ENCODE measurements at places on chromosomes 6 and 20. TPM values are rescaled to one million over a fixed set of nuclear protein-coding genes. Genes with fewer than 3 reads are reported as not detected.

The PGC gene
- not detected for total RNA-seq

GRCh38 chr20:63009988-63010769 lies 3.4 kb upstream of the BHLHE23 start:
- H3K36me3 ChIP-seq, result no peaks in the 10 kb centered on the region
- peak overlapping the region; percentile 41 for H3K4me3 ChIP-seq
- H3K27me3 ChIP-seq, result peaks cover 41% of the 10 kb centered on the region
- peak; percentile 69 for DNase-seq
- H3K27ac ChIP-seq, result no peak overlapping the region

- H3K4me3 ChIP-seq, result no peak overlapping the region
- no peaks in the 10 kb centered on the region for H3K4me1 ChIP-seq
- H3K27me3 ChIP-seq, result no peaks in the 10 kb centered on the region
- H3K36me3 ChIP-seq, result no peaks in the 10 kb centered on the region
Observed at GRCh38 chr6:159252955-159253508, 83.8 kb downstream of the FNDC1 start.

DNA sequence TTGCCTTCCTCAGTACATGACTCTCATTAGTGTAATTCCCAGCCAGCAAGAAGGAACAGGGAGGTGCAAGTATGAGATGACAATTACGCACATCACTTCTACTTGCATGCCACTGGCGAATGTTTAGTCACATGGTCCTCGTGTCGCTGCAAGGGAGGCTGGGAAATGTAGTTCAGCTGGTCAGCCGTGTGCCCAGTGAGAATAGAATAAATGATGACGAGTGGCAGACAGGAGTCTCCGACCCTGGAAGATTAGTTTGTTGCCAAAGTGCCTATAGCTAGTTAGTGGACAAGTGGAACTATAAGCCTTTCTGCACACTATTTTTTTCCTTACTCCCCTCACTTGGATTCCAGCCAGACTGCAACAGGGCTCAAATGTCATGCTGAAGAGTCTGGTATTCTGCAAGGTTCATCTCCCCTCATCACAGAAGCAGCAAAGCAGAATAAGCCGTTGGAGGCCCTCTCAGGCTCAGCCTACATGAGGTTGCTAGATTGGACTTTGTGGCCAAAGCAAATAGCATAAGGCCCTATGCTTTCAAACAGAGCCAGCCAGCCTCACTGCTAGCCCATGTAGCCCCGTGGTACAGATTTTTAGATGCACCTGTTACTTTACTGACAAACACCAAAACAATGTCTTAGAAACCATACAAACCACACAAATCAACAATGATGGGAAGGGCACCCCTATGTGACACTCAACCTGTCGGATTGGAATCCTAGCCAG lies 9.7 kb downstream of the LINC00237 start:
- H3K4me3 ChIP-seq, result no peak overlapping the region
- H3K4me1 ChIP-seq, result peaks cover 27% of the 10 kb centered on the region
- DNase-seq, result no peak
- peaks cover 82% of the 10 kb centered on the region for H3K27me3 ChIP-seq

DNA sequence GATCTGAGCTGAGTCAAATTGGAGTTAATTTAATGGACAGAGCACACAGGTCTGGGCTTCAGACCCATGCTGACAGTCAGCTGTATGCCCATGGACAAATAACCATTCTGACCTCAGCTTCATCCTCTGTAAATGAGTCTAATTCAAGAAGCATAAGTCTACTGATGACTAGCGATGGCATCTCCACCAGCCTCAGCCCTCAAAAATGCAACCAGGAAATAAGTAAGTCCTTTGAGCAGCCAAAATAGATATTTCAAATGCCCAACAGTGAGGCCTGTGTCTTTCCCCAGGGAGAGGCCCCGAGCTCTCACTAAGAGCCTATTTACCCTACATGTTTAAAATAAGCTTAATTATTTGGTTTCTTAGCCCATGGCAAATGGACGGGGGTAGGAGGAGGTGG lies 114.2 kb upstream of the MTHFD1L start:
- DNase-seq, result no peak
- H3K36me3 ChIP-seq, result no peaks in the 10 kb centered on the region
- H3K4me3 ChIP-seq, result no peak overlapping the region

- no peaks in the 10 kb centered on the region for H3K36me3 ChIP-seq
- no peak overlapping the region for H3K4me3 ChIP-seq
- no peak for DNase-seq
- peaks cover 4% of the 10 kb centered on the region for H3K4me1 ChIP-seq
Observed at GRCh38 chr6:89527634-89528033, 94.7 kb downstream of the ANKRD6 start.

The EBF4 gene
- 4.2 TPM for total RNA-seq

The PRSS16 gene
- 0.98 TPM for total RNA-seq

The RCAN2 gene
- total RNA-seq, result not detected

GRCh38 chr6:16730738-16731477 lies 30.4 kb downstream of the ATXN1 start:
- DNase-seq, result no peak
- peak overlapping the region; percentile 21 for H3K4me3 ChIP-seq
- H3K36me3 ChIP-seq, result no peaks in the 10 kb centered on the region
- peaks cover 27% of the 10 kb centered on the region for H3K4me1 ChIP-seq
- H3K27me3 ChIP-seq, result no peaks in the 10 kb centered on the region
- no peak overlapping the region for H3K27ac ChIP-seq

DNA sequence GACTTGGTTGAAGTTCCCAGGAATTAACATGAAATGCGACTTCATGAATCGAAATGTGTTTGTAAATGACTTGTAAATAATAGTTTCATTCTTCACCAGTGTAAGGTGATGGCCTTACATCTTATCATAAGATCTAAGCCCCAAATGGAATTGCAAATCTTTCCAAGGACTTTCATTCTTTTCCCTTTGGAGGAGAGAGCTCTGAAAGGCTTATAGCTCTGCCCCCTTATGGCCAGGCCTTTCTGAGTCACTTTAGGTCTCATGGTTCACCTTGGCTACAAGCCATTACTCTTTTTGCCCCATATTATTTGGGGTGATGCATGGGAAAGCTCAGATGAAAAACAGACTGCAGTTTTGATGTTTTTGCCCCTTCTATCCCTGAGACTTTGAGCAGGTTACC lies 209.1 kb upstream of the BMP2 start:
- no peak for DNase-seq
- H3K27ac ChIP-seq, result no peak overlapping the region
- no peak overlapping the region for H3K4me3 ChIP-seq
- no peaks in the 10 kb centered on the region for H3K4me1 ChIP-seq

GRCh38 chr6:8940356-8940755 lies 505.0 kb upstream of the SLC35B3 start:
- H3K27me3 ChIP-seq, result no peaks in the 10 kb centered on the region
- no peak overlapping the region for H3K27ac ChIP-seq
- no peak for DNase-seq
- H3K4me1 ChIP-seq, result no peaks in the 10 kb centered on the region
- no peaks in the 10 kb centered on the region for H3K36me3 ChIP-seq

DNA sequence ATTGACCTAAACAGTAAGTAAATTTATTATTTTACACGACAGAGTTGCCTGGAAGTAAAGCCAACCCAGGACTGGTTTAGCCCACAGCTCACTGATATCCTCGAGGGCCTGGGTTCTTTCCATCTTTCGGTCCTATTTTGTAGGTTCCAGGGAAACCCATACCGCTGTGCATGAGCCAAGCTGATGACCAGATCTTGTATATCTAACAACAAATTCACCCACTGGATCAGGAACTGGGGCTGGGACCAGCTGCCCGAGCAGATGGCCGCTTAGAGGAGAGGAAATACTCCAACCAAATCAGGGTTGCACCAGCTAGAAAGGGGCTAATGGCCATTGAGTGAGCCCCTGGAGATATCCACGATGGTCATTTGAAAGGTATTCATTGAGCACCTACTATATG lies 139.2 kb downstream of the BACH2 start:
- DNase-seq, result no peak
- H3K4me3 ChIP-seq, result no peak overlapping the region
- H3K4me1 ChIP-seq, result peaks cover 41% of the 10 kb centered on the region
- peak overlapping the region; percentile 6 for H3K27ac ChIP-seq
- no peaks in the 10 kb centered on the region for H3K36me3 ChIP-seq

The JPH2 gene
- total RNA-seq, result not detected

- H3K27ac ChIP-seq, result no peak overlapping the region
- no peaks in the 10 kb centered on the region for H3K36me3 ChIP-seq
- no peaks in the 10 kb centered on the region for H3K27me3 ChIP-seq
- H3K4me3 ChIP-seq, result no peak overlapping the region
Observed at GRCh38 chr6:15945593-15946159, 183.2 kb upstream of the MYLIP start.

GRCh38 chr20:22004946-22005345 lies 299.5 kb downstream of the PAX1 start:
- H3K36me3 ChIP-seq, result no peaks in the 10 kb centered on the region
- no peaks in the 10 kb centered on the region for H3K27me3 ChIP-seq
- DNase-seq, result no peak
- no peak overlapping the region for H3K4me3 ChIP-seq
- H3K4me1 ChIP-seq, result no peaks in the 10 kb centered on the region

GRCh38 chr20:36845288-36845971 lies 30.5 kb upstream of the TLDC2 start:
- no peaks in the 10 kb centered on the region for H3K36me3 ChIP-seq
- H3K27me3 ChIP-seq, result no peaks in the 10 kb centered on the region
- DNase-seq, result no peak

DNA sequence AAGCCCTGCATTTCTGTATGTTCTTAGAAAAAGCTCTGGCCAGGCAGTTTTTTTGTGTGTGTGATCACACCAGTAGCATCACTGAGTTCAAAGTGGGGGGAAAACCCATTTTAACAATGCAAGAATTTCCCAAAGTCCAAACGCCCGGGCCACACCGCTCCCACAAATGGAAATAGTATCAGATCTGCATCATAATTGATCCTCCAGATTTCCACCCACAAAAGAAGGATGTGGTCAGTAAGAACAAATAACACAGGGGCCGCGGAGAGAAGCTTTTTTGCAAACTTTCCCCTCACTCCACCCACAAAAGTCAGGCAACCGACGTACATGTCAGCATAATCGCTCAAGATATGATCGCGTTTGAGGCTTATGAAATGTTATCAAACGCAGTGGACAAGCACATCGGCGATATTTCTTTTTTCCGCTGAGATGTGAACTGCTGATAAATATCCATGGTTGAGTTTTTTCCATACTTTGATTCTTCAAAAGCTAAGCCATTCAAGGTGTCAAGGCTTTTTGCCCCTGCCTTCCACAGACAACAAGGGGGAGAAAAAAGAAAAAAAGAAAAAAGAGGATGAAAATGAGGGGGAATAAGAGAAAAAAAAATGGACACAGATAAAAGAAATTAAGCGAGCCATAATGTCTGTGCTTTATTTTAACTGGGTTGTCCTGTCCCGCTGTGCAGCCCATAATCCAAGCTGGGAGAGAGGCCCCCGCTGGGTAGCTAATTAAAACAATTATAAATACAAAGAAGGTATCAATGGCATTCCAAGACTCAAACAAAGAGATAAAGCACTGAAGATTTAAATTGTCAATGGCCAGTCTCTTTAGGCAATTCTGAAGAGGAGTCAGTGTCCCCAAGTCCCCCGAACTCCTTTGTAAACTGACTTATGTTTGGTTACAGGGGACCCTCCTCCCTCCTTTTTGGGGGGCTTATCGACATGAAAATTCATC lies 143.5 kb downstream of the ZFP64 start:
- H3K36me3 ChIP-seq, result no peaks in the 10 kb centered on the region
- H3K27me3 ChIP-seq, result no peaks in the 10 kb centered on the region
- H3K27ac ChIP-seq, result no peak overlapping the region
- peaks cover 8% of the 10 kb centered on the region for H3K4me1 ChIP-seq
- no peak overlapping the region for H3K4me3 ChIP-seq
